ENCODE measurements at places on chromosomes 4 and X.

DNA sequence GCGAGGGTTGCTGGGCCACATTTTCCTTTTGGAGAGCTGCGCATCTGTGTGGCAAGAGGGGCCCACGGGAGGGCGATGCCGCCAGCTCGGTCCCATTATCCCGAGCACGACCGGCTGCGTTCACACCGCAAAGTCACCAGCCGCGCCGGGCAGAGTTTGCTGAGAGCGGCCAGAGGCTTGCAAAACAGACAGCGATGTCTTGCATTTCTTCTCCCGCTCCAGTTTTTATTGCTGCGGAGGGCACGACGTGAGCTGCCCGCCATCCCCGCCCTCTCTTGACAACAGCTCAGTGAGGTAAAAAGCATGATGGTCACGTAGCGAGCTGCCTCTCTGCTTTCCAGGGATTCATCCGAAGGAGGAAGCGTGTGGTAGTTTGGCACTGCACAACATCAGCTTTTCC is 102.1 kb upstream of the TENM3 start:
- DNase-seq, result peak; percentile 46

DNA sequence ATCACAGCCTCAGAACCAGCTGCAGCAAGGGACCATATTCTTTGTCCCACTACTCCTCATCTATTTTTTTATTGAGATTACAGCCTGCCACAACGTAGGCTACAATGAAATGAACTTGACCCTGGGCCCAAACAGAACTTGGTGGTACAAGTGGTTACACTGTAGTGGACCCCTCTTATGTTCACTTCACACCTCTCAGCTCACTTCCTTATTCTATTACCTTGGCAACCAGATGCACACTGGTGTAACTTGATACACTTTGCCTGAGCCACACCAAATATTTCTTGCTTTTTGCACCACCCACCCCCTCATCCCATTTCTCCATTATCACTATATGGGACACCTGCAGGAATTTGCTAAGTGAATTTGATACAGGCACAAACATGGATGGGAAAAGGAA is 105.8 kb downstream of the CXCL13 start:
- DNase-seq, result no peak

DNA sequence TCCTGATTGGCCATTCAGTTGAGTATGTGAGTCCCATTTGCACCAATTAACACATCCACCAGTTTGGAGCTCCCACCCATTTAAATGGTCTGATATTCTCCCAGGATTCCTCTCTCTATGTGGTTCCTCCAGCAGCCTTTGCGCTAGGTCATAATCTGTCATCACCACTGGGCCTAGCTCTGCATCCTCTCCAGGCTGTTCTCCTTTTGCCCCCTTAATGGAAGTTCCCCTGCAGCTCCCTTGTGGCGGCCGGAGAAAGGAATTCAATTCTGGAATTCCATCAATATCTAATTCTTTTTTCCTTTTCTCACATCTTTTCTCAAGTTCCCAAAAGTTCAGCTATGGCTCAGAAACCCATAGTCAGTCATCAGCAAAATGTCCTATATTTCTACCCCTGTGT is 2184.4 kb upstream of the AGA start:
- DNase-seq, result no peak

- no peak for DNase-seq
These were observed 10.6 kb downstream of the TMEM156 start for GRCh38 chr4:39021631-39022030.

DNA sequence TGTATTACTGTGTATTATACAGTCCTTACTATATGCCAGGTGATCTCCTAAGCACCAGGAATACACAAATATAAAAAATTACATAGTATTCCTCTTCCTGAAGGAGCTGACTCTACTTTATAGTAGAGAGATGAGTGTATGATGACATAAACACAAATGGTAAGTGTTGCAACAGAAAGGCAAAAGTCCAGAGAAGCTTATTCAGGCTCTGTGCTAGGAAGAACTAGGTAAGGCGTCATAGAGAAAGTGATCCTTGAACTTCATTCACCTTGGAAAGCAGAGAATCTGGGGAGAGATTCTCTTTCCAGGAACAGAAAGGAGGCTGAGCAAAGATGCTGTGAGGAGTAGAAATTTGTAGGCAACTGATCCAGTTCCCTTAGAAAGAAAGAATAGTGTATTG is 115.0 kb upstream of the KCNIP4 start:
- DNase-seq, result no peak

GRCh38 chr4:6732441-6733357 is 16.7 kb downstream of the BLOC1S4 start:
- DNase-seq, result peak; percentile 91

- peak; percentile 34 for DNase-seq
These were observed 64.3 kb upstream of the WDR17 start for GRCh38 chr4:176001151-176002006.

- no peak for DNase-seq
These were observed 53.6 kb downstream of the KLHL13 start for GRCh38 chrX:118062817-118063615.

DNA sequence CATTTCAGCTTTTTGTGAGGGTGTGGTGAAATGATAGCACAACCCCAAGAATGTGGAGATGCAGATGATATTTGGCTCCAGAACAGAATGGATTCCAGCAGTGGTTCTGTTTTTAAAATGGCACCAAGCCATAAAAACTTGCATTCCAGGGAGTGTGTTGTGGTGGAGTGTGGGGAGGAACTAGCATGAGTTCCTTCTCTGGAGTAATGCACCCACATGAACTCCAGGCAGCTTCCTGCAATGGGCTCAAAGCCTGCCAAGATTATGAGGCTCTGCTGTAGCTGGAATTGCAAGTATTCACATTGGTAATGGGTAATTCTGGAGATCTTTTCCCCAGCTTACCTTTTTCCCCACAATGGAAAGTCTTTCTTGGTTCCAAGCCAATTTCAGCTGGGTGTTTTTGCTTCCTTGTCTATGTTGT is 161.4 kb downstream of the RAB28 start:
- peak; percentile 55 for DNase-seq

DNA sequence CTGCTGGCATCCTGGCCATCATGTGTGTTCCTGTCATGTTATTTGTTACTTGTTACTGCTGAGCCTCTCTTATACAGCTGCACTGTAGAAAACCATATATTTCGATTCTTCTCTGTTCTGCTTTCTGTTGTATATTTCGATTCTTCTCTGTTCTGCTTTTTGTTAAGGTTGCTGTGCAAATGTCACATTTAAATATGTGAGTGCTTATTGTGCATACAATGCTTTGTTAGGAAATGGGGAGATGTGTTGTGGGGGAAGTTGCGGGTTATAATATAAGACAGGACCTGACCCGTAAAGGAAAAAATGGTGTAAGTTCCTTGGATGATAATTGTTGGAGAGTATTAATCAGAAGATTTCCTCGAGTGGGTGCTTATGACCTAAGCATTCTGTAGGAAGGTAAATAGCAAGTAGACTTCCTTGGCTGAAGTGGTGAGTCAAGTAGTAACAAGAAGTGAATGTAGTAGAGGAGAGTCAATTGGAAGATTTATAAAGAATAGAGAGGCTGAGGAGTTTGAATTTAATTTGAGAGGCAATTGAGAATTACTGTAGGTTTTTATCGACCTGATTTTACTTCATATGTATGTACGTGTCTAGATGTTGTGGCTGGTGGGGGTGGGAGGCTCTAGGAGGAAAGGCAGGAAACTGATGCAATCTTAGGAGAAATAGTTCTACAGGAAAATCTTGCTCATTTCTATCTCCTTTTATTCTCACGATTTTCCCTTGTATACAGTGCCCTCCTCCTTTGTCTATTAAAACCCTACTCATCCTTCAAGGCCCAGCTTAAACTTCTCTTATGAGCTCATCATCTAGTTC is 8.5 kb downstream of the OGT start:
- DNase-seq, result peak; percentile 60

- no peak for DNase-seq
These were observed 648 bp downstream of the SYNPO2 start for GRCh38 chr4:118889312-118889691.

- DNase-seq, result peak; percentile 42
These were observed 34.8 kb downstream of the DOCK11 start for GRCh38 chrX:118530219-118530911.

- no peak for DNase-seq
These were observed 148.0 kb downstream of the GRID2 start for GRCh38 chr4:92451782-92452181.

DNA sequence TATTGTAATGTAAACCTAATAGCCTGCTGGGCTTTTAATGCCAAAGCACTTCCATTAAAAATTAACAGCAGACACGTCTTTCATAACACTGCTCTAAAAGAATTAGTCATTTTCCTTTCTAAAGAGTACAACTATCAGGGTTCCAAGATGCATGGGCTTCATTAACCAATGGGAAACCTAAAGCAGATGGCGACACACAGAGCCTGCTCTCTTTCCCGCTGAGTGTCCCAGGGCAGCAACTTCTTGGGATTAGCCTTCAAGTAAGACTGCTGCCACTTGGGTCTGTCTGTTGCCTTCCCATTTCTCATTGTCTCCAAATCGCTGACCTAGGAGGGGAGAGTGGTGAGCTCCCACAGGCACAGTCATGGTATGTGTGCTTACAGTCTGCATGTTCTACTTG is 14.0 kb upstream of the PHKA2 start:
- DNase-seq, result peak; percentile 8

DNA sequence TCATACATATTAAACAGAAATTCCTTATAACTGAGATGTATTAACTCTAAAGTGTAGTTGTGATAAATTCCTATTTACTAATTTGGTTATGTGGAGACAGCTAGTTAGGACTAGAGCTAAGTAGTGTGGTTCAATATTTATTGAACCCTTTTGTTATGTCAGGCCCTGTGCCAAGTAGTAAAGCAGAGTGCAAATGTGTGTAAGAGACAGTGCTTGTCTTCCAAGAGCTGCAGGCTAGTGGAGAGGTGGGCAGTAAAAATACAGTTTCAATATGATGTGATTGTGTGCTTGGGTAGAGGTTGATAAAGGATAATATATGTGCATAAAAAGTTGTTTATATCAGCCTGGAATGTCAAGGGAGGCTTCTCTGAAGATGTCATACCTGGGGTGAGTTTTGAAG is 80.0 kb downstream of the TBC1D19 start:
- DNase-seq, result no peak

DNA sequence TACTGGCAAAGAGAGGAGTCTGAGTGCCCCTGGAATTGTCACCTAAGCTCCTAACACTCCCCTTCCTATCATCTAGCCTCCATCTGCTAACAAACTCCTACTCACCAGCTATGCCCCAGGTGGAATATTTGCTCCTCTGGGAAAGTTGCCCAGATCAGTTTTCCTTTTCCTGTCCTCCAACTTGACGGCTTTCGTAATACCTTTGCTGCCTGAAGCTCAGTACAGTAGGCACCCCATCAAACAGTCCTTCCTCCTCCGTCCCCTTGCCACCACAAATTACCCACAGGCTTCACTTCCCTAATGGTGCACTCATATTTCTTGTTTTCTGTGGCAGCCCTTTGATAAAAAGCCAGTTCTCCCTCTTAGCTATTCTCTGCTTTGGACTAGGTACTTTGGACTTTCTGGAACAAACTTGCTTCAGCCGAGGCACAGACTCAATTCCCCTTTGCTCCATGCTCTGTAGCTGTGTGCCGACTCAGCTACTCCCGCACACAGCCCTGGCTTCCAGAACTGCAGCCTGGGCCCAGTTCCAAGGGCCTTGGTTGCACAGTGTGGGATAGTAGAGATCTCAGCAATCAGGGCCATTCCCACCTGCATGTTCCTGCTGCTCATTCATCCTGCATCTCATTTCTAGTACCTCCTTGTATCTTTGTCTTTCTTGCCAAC is 605.1 kb downstream of the BCOR start:
- no peak for DNase-seq

DNA sequence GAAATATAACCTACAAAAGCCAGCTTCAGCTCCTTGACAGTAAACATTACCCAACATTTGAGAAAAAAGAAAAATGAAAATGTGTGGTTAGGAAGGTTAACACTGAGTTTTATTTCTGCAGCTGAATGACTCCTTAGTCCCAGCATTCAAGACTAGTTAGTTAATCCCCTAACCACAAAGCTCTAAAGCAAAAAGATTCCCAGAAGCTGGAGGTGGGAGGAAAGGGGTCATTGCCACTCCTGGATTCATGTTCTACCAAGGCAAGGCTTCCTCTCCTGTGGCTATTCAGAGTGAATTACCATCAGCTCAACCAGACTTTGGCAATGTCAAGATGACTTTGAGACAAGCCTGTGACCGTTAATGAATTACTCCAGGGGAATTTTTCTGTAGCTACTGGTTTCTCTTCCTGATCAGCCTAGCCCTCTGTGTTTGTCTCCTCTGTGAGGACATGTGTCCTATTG is 63.6 kb downstream of the HADH start:
- DNase-seq, result peak; percentile 40

DNA sequence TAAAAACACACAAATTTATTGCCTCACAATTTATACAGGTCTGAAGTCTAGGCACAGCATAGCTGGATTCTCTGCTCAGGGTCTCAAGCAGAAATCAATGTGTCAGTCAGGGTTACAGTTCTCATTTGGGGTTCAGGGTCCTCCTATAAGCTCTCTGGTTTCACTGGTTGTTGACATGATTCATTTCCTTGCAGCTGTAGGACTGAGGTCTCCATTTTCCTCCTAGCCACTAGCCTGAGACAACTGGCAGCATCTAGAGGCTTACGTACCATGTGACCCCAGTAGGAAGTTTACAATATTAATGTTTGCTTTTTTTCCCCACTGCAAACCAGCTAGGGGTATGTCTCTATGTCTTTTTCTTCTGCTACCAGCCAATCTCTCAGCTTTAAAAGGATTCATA is 102.5 kb downstream of the CPEB2 start:
- DNase-seq, result peak; percentile 28

DNA sequence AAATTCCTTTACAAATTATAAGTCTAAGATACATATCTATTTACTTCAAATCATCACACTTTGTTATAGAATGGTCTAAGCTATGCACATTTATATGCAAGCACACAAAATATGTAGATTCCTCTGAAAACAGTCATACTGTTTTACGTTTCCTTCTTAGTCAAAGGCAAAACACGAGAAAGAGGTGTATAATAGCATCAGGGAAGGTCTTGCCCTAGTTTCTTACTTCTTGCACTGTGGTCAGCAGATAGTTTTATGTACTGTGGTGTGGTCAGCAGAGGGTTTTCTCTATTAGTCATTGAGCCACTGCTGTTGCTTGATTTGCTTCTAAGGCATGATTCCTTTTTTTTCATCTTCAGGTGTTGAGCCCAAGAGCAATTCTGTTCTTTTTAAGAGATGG is 117.7 kb downstream of the ADAM29 start:
- DNase-seq, result no peak

DNA sequence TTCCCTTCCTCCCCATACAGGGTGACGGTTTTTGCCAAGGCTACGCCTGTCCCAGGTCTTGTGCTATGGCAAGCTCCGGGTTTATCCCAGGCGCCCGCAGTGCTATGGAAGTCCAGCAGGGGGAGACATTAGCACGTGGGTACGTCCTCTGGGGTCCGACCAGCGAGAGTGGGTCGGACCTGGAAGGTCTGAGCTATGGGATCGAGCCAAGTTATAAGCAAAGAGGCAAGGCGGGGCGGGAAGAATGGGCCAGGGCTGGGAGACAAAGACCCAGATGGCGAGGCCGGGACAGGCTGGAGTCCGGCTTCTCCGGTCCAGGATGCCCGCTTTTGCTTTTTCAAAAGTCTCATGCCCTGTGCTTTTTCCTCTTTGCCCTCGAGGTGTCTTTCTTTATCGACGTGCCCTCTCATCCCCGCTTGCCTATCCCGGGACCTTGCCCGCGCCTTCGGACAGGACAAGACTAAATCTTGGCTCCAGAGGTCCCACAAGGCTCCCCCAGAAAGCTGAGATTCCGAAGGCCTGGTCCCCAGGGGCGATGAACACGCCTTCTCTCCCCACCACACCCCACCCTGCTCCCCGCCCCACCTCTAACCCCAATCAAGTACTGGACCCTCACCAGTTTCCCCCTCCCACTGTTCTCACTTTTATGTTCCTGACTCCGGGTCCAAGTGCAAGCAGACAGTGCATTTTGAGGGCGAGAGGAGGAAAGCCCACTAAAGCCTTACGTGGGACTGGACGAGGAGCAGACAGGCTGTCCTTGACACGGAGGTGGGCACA is 785 bp upstream of the EFNB1 start:
- DNase-seq, result peak; percentile 83
